ENCODE measurements at places on chromosomes 13 and 19.

DNA sequence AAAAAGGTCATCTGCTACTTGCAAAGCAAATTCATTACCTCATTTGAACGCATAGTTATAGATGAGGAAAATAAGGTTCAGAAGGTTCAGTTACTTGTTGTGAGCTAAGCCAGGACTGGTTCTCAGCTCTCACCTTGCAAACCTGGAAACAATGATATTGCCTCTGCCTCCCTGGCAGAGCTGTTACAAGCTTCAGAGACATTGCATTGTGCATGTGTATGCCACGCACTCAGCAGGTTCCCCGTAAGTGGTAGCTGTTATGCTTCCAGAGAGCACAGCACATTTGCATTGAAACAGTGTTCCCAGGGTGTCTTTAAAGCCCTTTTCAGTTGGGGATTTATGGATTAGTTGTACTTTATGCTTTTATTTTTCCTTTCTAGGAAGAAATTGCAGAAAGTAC is 80.6 kb downstream of the DGKH start:
- DNase-seq, result no peak

DNA sequence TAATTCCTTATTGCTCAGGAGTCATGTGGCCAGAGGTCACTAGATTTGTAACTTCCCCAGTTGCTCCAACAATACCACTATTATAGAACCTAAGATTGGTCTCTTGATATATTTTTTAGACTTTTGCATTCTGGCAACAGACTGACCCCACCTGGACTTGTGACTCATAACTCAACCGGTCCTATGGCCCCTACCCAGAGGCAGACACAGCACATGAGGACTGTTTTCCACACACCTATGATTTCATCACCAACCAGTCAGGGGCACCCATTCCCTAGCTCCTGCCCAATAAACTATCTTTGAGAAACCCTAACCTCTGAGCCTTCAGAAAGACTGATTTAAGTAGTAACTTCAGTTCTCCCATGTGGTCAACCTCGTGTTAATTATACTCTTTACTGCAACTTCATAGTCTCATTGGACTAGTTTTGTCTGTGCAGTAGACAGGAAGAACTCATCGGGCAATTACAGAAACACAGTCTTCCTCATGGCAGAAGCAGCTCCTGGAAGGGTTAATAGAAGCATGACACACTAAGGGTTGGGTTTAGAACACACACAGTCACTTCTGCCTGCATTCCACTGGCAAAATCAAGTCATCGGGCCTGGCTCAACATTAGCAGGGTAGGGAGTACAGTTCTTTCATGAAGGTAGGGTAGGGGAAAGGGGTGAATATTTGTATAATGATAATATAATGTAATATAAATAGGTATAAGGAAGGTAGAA is 251.8 kb downstream of the UQCRFS1 start:
- no peak for DNase-seq

- no peak for DNase-seq
These were observed 258.9 kb downstream of the PCDH20 start for GRCh38 chr13:61156753-61157152.

DNA sequence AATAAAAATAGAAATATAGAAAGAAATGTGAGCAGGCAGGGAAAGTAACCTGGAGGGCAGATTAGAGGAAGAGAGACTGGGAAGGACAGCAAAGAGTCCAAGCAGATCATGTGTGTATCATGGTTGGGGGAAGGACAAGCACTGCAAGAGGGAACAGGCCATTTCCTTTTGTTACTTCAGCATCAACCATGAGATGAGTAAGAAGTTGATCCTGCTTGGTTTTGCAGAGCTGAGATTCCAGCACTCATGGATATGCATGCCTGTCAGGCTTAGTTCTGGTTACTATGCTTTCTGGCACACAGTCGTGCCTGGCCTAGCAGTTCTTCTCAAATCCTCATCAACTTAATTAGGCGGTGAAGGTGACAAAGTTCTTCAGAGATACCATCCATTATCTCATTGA is 18.1 kb downstream of the NALCN start:
- no peak for DNase-seq

- DNase-seq, result no peak
These were observed 459 bp downstream of the MIDN start for GRCh38 chr19:1248786-1249297.

GRCh38 chr13:33109801-33110200 is 93.6 kb downstream of the KL start:
- DNase-seq, result no peak

GRCh38 chr19:43430976-43431375 is 16.3 kb downstream of the TEX101 start:
- no peak for DNase-seq

- peak; percentile 87 for DNase-seq
These were observed at the start of gene SYNE4 for GRCh38 chr19:36008336-36008978. Gene SYNE4 (minus strand): TSS chr19:36008813. CDS start chr19:36008681, 132 bp downstream.

GRCh38 chr13:106100171-106100919 is 435.1 kb downstream of the EFNB2 start:
- DNase-seq, result peak; percentile 93

DNA sequence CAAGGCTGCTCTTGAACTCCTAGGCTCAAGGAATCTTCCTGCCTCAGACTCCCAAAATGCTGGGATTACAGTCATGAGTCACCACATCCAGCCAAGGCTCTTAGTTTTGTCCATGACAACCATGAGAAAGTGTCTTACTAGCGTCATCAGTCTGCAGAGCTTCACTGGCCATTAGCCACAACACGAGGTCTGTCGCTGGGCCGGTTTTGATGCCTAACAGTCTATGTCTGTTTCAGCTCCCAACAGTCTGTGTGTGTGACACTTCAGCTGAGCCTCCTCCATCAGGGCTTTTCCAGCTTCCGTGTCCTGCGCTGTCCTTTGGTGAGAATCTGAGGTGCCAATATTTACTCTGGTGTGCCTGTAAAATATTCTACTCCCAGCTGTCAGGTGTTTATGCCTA is 47.6 kb downstream of the CEP89 start:
- peak; percentile 63 for DNase-seq

- peak; percentile 27 for DNase-seq
These were observed 25.1 kb downstream of the RBM26 start for GRCh38 chr13:79380997-79381396.

GRCh38 chr19:42017040-42017439 is 23.0 kb upstream of the ATP1A3 start:
- DNase-seq, result no peak

- no peak for DNase-seq
These were observed 18.2 kb upstream of the STK24 start for GRCh38 chr13:98595134-98595533.

DNA sequence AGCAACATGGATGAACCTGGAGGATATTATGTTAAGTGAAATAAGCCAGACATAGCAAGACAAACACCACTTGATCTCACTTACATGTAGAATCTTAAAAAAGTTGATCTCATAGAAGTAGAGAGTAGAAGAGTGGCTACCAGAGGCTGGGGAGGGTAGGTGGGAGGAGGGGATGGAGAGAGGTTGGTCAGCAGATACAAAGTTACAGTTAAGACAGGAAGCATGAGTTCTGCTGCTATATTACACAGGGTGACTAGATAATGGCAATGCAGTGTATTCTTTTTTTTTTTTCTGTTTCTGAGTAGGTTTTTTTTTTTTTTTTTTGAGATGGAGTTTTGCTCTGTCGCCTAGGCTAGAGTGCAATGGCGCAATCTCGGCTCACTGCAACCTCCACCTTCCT is 15.2 kb upstream of the THSD1 start:
- no peak for DNase-seq

GRCh38 chr19:55352549-55353145 is 1.9 kb downstream of the COX6B2 start:
- no peak for DNase-seq

GRCh38 chr13:44416301-44416700 is 42.7 kb downstream of the SERP2 start:
- no peak for DNase-seq

DNA sequence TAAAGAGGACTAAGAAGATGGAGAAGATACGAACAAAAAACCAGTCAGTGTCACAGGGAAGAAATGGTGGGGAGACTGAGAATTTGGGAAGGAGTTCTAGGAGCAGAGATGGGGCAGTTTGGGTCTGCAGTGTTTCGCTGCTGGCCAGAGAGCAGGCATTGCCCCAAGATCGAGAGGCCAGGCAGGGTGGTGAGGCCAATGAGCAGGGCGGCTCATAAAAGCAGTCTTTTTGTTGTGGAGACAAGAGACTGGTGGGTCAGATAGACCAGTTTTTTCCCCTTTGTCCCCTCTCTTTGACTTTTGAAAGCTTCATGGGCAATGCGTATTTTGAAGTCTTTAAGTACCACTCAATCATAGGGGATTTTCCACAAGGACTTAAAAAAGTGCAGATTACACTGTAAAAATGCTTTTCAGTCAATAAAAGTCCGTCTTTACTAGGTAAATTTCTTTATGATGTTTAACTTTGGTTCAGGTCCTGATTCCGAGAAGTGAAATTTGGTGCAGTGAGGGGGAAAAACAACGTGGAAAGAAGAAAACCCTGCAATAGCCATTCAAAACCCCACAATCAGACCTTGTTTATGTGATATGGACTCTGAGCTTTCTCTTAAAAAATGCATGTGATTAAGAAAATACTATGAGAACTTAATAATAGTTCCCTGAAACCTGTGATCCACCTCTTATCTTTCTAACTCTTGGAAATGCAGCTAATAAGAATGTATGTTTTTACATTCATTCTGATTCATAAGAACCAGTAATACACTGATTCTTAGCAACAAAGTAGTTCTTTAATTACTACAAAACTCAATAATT is 338.9 kb downstream of the KLF5 start:
- no peak for DNase-seq

DNA sequence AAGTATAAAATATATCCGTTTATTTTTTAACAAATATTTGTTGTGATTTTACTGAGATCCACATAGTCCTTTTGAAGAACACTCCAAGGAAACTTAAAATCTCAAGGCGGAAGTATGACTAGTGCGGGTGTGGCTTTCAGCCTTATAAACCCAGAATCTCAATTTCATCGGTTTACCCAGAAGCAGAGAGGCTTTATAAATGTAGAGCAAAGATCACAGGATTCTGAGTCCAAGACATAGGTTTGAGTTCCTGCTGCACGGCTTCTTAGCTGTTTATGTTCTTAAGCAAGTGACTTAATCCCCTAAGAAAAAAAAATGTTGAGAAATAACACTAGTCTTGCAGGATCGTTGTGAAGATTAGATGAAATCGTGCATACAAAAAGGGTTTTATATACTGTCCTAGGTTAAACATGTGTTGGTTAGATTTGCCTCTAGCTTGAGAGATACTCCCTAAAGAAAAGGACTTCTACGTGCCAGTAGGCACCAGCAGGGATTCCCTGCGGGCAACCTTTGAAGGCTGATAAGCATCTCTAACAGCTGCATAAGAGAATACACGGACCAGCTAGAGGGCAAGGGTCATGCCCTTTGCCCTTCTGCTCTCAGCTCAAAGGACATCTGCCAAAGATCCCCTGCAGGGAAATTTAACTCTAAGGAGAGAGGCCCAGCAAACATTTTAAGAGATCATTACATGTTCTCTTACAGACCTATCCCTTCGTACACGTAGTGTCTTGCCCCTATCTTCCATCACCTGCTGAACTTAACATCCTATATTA is 130.4 kb upstream of the MIR17HG start:
- no peak for DNase-seq

DNA sequence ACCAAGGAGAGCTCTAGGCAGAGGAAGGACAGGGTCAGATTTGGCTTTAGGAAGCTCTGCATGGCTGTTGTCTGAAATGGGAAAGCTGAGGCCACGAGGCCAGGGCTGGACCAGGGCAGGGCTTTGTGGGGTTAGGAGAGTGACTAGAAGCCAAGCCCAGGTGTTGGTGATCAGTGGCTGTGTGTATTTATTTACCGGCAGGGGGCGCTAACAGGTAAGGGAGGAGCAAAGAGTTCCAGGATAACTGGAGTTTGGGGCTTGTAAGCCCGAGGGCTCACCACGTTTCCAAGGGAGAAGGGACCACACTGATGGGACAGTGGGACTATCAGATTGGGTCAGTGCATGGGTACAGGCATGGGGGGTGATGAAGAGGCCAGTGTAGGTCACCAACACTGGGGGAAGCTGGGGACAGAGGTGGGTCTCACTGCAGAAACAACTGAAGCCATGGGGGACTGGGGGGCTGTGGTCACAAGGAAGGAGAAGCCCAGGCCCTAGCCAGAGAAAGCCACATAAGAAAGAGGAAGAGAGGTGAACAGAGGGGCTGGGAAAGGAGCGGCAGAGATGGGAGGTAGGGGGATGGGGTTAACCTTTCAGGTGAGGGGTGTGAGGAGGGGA is 3.9 kb downstream of the TMEM147 start:
- peak; percentile 90 for DNase-seq

GRCh38 chr13:100818711-100819110 is 144.1 kb upstream of the TMTC4 start:
- no peak for DNase-seq

DNA sequence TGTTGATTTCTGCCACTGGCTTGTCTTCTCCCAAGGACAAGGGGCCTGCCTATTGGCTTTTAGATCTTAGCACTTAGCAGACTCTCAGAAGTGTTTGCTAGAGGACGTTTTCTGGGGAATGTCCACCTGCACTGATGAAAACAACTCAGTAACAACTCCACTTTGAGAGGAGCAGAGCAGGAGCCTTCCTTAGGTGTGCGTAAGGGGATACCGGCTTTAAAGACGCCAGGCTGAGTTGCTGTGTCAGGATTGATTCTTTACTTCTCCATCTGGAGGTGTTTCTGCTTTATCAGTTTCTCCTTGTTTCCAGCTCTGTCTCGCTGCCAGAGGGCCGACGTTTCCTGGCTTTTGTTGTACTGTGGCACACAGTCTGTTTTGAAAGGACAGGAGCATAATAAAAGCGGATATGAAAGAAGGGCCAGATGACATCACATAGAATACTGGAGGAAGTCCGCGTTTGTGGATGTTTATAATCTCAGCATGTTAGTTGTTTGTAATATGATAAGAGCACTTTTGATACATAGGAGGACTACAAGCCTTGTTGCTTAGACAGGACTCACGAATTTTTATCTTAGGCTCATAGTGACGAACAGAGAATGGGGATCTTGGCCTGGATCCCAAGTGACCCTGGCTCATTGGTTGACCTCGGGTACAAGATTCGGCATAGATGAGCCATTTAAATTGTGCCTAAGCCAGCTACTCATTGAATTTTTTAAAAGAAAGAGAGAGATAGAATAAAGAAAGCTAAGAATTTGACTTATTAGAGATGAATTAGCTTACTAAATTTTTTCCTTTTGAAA is 34.6 kb downstream of the COL4A2 start:
- no peak for DNase-seq

DNA sequence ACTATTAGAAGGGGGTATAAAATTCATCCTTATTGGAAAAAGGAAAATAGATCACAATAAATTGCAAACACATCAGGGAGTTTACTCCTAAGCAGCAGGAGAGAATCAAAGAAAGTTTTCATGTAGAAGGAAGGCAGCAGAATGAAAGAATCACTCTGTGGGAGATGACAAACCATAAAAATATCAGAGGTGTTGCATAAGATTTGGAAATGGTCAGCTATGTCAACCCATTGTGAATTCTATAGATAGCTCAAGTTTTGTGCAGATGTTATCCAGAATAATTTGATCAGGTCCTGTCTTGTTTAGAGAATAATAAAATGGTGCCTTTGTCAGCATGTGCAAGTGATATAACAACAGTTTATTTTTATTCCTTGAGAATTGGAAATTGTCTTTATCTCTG is 622.4 kb downstream of the DCT start:
- DNase-seq, result no peak

GRCh38 chr13:109231888-109232287 is 554.5 kb downstream of the IRS2 start:
- no peak for DNase-seq
